ENCODE measurements at places on chromosomes 6 and 20.
A peak's percentile ranks its signal among the peaks of the same experiment; 100 is the strongest.

GRCh38 chr20:13220194-13220903, 725 bp upstream of the ISM1 start:
- DNase-seq, result no peak

- DNase-seq, result peak; percentile 52
These were observed 7.3 kb upstream of the ULBP2 start for GRCh38 chr6:149934249-149935156.

DNA sequence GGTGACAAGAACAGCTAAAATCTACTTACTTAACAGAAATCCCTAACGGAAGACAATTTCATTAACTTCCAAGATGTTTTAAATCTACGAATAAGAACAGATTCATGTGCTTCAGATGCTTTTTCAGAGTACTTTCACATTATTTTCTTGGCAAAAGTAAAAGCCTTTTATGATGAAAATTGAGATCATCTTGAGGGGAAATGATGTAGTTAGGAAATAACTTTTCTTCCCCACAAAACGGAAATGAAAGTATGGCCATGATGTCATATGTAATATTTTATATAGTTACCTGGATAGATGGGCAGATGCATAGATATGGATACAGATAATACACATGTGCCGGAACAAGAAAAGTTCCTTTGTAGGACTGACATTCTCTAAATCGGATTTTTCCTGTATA, 32.8 kb downstream of the SASH1 start:
- no peak for DNase-seq

- DNase-seq, result no peak
These were observed 43.9 kb downstream of the NCR2 start for GRCh38 chr6:41379306-41379705.

- DNase-seq, result no peak
These were observed 58.6 kb downstream of the TMEM242 start for GRCh38 chr6:157264701-157265100.

- no peak for DNase-seq
These were observed 248.9 kb downstream of the PTPRK start for GRCh38 chr6:128271527-128271926.
